Occipital lobe (tissue), 3 donors: ENCODE measurements at places on chromosomes 1 and 21. TPM values are rescaled to one million over a fixed set of nuclear protein-coding genes. Genes with fewer than 3 reads are reported as not detected.

The ARMH1 gene
- 2.8 TPM for total RNA-seq

The ANGPTL1 gene
- 2.7 TPM for total RNA-seq

The MYOM3 gene
- under 0.01 TPM for total RNA-seq

The NTMT2 gene
- not detected for total RNA-seq

The MLLT11 gene
- 77.2 TPM for total RNA-seq

The CRYBG2 gene
- total RNA-seq: 1.1 TPM

The TSPAN1 gene
- 0.31 TPM for total RNA-seq

The OR10J1 gene
- total RNA-seq: not detected

The MIXL1 gene
- total RNA-seq: not detected

The MR1 gene
- total RNA-seq: 0.62 TPM

The ANKRD65 gene
- 1.4 TPM for total RNA-seq

The CLEC20A gene
- not detected for total RNA-seq

The PIGR gene
- not detected for total RNA-seq

The VSIG8 gene
- total RNA-seq: not detected

The F13B gene
- not detected for total RNA-seq

The KAZN gene
- 27.5 TPM for total RNA-seq

The CACNA1E gene
- total RNA-seq: 77.4 TPM
